Activated naive CD8-positive, alpha-beta T cell treated with anti-CD3 and anti-CD28 coated beads for 36 hours (primary cell): ENCODE measurements at places on chromosomes 5 and 9. TPM values are rescaled to one million over a fixed set of nuclear protein-coding genes. Genes with fewer than 3 reads are reported as not detected.

DNA sequence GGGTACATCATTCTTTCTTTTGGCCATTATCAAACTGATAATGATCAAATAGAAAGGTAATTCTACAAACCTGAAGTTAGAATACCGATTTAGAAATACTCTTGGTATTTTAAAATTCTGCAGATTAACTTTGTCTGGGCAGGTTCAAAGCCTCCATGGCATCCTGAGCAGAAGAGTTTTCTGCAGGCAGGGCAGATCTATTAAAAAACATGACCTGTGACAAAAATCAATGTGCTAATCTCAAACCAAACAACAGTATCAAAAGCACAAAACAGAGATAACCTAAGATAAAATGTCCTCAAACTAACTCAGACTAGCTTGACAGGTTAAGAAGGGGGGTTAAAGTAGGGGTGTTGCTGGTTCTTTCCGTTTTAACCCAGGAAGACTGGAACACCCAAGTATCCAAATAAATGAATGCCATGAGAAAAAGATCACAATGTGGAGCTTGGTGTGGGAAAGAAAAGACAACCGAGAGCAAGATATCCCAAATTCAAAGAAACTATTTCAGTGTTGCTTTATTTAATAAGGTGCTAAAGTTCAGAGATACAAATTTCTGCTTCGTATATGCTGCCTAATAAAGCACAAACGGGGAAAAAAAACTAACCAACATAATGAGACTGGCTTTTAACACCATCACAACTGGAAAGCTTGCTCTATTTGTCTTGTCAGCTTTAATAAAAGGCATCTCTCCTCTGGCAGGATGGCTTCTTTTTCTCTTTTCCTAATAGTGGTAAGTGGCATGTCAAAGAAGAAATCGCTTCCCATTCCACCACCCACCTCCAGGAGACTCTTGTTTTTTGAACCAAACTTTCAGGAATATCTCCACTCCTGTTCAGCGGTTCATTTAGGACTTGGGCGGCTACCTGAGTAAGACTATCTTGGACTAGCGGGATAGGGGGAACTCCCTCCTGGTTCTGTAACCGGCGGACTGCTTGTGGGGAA lies 2.3 kb downstream of the EFNA5 start:
- H3K4me1 ChIP-seq: peaks cover 20% of the 10 kb centered on the region
- no peak for DNase-seq
- H3K27ac ChIP-seq: no peak overlapping the region
- no peak overlapping the region for H3K4me3 ChIP-seq
- H3K27me3 ChIP-seq: peaks cover 72% of the 10 kb centered on the region

- peaks cover 40% of the 10 kb centered on the region for H3K4me1 ChIP-seq
- peaks cover 38% of the 10 kb centered on the region for H3K36me3 ChIP-seq
- no peak for DNase-seq
- H3K27me3 ChIP-seq: no peaks in the 10 kb centered on the region
Observed at GRCh38 chr9:37210737-37211523, 90.6 kb downstream of the ZCCHC7 start.

GRCh38 chr5:130845049-130845765 lies 319.8 kb downstream of the HINT1 start:
- H3K36me3 ChIP-seq: peaks cover 4% of the 10 kb centered on the region
- H3K27ac ChIP-seq: no peak overlapping the region
- no peaks in the 10 kb centered on the region for H3K4me1 ChIP-seq

- DNase-seq: no peak
- peaks cover 71% of the 10 kb centered on the region for H3K36me3 ChIP-seq
- H3K4me1 ChIP-seq: peaks cover 17% of the 10 kb centered on the region
Observed at GRCh38 chr9:137756045-137756744, 121.4 kb upstream of the CACNA1B start.

The THBS4 gene
- total RNA-seq: 0.76 TPM

The IFNA13 gene
- not detected for total RNA-seq
